ENCODE measurements at places on chromosomes 13 and 19.

GRCh38 chr13:113083402-113084061, 22.1 kb upstream of the F7 start:
- DNase-seq: no peak

GRCh38 chr19:10374931-10375330, 5.4 kb downstream of the TYK2 start:
- DNase-seq: no peak

DNA sequence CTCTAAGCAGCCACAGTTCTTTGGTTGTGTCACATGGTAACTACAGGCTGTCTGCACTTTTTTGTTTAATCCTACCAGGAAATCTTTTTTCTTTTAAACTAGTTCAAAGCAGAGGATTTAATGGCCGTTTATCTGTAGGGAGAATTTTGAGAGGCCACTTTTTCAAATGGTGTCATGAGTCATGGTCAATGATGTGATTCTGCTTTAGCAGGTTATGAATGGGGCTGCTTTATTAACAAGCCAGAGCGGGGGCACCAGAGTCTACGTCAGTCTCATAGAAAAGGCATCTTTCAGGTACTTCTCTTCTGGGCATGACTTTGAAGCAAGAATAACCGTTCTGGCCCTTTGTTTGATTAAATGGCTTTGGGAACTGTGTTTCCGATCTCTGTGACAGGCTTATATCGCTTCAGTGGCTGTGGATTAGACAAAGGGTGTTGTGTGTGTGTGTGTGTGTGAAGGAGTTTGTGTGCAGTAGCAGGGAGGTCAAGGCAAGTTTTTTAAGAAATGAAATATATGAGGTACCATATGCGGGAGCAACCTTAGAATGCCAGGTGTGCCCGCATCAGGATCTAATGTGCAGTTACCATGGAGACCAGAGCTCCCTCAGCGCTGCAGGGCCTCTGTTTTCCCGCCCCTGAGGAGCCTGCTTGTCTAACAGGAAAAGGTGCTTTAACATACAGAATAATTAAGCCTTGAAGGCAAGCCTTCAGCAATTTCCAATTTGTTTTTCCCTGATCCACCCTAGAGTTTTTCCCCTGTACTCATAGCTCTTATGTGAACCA, 120.5 kb downstream of the KATNAL1 start:
- no peak for DNase-seq

GRCh38 chr19:39406656-39407409, at the start of gene ZFP36:
TSS of gene ZFP36 (plus strand) at chr19:39406847. CDS start at chr19:39406905, 58 bp downstream.
- DNase-seq: peak; percentile 89

GRCh38 chr19:5534787-5535586, 32.8 kb downstream of the TINCR start:
- DNase-seq: peak; percentile 27

- DNase-seq: peak; percentile 45
These were observed 74.5 kb upstream of the RAP2A start for GRCh38 chr13:97359181-97360057.

GRCh38 chr13:39410096-39410901, 192.7 kb downstream of the LHFPL6 start:
- DNase-seq: no peak

- DNase-seq: no peak
These were observed 251.4 kb downstream of the ITGBL1 start for GRCh38 chr13:101703838-101704237.

- DNase-seq: no peak
These were observed 22.2 kb upstream of the ERVV-1 start for GRCh38 chr19:52991484-52991883.

Measured in stimulated activated CD4-positive, alpha-beta T cell treated with anti-CD3 and anti-CD28 coated beads, Interleukin-15, amount 100 ng/mL, for 24 hours (primary cell).